AG08395 (cell line): ENCODE measurements at places on chromosomes 3 and 15.

DNA sequence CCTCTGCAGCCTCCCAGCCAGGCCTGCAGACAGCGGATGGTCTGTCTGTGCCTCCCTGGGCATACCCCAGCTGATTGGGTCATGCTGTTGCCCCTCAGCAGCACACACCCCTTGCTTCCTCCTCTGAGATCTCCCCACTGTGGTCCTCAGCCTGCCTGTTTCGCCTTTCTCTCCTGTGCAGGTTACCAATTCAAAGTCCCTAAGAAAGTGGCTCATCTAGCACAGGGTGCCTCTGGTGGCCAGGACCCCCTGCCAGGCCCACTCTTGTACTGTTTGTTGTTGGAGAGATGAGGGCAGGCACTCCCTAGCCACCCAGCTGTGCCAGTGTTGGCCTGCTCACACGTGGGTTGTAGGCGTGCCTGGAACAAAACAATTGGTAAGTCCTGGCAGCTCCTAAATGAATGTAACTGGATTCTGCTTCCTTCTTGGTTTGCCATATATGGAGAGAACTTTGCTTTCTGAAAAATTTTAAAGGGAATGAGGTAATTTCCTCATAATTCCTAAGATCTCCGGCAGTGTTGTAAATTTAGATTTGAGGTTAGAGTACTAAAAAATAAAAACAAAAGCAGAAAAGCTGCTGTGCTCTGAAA, 213.2 kb upstream of the IL12A start:
- peak; percentile 74 for DNase-seq

GRCh38 chr3:46987743-46988401, 8.4 kb downstream of the NBEAL2 start:
- no peak for DNase-seq

- no peak for DNase-seq
These were observed 24.6 kb upstream of the IL20RB start for GRCh38 chr3:136932978-136933772.

GRCh38 chr3:138114431-138114918, 933 bp downstream of the DZIP1L start:
- DNase-seq: no peak

GRCh38 chr3:176430244-176431037, 766.8 kb downstream of the TBL1XR1 start:
- peak; percentile 72 for DNase-seq

GRCh38 chr3:169629895-169630294, 33.6 kb downstream of the MECOM start:
- DNase-seq: no peak

DNA sequence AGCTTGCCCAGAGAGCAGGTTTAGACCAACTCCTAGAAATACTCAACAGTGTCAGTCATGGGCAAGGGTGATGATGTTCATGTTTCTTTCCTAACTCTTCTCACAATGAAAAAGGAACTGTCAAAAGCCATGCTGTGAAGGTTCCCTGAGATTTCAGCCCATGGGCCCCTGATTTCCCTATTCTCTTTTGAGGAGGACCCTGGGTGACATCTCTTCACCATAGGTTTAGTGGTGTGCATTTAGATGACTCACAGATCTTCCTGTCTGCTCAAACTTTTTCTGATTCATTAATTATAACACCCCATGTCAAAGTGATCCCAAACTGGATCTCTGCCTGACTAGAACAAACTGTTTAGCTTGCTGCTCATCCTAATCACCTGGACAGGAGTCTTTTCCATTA, 108.0 kb downstream of the BBX start:
- DNase-seq: no peak
